ENCODE measurements at places on chromosomes 11 and 22.

DNA sequence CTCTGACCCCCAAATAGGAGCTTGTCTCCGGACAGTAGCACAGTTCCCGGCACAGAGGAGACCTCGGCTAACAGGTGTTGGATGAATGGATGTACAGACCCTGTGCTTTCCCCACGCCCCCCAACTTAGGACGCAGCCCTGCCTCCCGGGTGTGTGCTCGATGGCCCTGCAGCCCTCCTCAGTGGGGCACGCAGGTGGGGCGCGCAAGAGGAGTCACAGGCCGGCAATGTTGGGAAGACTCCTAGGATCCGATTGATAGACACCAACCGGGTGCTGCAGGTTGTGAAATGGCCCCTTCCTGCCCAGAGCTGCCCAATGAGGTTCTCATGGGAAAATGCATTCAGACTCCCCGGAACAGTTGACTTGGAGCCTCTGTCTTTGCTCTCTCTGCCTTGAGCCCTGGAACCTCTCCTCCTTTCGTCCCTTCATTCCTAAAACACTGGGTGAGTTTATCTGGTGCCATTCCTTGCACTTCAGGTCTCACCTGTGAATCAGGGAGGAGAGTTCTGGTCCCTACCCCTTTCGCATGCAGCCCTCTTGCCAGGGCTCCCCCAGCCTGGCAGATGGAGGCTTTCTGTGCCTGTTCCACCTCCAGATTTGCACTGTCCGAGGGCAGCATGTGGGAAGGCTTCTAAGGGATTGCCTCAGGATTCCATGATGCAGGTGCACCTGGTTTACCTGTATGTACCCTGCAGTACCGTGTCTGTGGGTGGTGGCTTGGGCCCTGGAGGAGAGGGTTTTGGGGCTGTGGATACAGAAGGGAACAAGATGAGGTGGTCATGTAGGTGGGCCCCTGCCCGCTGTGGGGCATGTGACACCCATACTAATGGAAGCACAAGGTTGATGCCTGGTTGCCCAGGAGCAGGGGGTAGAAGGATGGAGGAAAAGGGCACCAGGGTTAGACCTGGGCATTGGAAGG lies 1.2 kb downstream of the MICALL1 start:
- DNase-seq: no peak

- no peak for DNase-seq
These were observed 7.4 kb downstream of the FADS3 start for GRCh38 chr11:61883947-61884346.

DNA sequence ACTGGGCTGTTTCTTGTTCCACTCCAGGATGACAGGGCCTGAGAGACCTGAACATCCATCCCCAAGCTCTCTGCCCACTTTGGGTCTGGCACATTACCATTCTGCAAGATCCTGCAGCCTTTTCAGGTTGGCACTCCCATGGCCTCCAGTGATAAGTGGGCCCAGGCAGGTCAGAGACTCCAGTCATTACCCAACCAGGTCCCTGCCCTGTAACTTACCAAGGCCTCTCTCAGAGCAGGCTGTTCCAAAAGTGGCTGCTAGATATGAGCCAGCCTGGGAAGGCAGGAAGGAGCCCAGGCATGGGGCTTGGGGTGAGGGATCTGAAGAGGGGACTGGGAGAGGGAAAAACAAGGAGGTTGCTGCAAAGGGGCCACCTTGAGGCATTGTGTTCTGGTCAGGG lies 35.9 kb downstream of the KCNQ1OT1 start:
- no peak for DNase-seq

DNA sequence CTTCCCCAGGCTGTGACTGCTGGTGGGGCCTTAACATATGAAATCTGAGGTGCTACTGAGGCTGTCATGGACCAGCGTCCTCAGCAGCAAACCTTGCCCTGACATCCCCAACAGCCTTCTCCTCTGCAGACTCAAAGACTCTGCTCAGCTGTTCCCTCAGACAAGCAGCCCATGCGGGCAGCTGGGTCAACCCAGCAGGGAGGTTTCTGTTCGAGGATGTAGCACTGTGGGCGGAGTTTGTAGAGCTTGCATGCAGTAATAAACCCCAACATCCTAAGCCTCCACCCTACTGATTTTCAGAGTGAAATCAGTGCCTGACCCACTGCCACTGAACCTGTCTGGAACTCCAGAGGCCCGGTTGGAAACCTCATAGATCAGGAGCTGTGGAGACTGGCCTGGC lies 88.8 kb upstream of the XKR3 start:
- DNase-seq: no peak

DNA sequence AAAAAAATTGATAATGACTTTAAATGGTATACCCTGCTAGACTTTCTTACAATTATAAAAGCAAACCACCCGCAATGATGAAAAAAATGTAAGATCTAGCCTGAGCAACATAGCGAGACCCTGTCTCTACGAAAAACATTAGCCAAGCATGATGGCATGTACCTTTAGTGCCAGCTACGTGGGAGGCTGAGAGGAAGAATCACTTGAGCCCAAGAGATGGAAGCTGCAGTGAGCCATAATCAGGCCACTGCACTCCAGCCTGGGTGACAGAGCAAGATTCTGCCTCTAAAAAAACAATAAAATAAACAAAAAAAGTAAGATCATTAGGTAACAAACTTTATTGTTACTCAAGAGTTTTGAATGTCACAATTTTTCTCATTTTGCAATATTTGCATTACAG lies 39.2 kb downstream of the KMT5B start:
- DNase-seq: no peak

DNA sequence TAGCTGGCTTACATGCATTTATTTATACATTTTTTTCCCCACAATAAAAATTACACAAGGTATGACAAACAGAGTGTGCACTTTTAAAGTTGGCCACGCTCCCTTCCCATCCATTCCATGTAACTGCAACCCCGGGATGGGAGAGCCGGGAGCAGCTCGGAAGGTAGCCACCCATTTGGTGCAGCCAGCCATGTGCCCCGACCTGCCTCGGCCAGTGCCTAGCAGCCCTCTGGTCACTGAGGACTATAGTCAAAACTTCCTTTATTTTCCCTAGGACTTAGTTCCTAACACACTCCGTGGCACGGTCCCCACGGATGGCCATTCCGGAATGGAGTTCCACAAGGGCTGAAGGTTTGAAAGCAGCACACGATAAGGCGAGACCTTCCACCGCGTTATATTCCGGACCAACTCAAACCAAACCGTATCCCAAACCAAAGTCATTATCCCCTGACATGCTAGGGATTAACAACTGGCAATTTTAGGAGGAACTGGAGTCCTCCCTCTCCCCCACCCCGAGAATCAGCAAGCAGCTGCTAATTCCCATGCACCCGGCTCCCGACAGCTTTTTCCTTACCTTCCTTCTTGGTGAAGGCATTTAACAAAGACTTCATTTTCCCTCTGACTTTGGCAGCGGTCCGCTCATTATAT lies 426.4 kb downstream of the SHANK2 start:
- no peak for DNase-seq

DNA sequence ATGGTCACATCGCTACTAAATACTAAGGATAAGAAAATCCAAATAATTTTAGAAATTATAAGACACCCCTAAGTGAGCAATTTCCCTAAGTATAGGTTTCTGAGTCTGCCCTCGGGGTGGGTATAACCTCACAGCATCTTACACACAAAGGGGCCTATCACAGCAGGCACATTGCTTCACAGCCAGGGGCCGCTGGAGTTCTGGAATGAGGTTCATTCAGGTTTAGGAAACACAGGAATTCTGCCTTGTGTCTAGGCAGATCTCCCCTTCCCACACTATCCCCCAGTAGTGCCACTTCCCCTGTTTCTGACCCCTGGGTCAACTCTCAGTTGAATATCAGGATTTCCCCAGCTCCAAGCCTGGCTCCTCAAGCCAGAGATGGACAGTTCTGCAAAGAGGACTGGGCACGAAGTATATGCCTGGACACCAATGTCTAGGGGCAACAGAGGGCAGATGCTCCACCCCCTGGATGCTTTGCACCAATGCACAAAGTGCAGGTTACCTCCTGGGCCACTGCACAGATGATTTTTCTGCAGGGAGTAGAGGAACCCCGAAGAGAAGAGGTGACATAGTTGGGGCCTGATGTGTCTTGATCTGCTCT lies 11.4 kb downstream of the TUBA8 start:
- no peak for DNase-seq

DNA sequence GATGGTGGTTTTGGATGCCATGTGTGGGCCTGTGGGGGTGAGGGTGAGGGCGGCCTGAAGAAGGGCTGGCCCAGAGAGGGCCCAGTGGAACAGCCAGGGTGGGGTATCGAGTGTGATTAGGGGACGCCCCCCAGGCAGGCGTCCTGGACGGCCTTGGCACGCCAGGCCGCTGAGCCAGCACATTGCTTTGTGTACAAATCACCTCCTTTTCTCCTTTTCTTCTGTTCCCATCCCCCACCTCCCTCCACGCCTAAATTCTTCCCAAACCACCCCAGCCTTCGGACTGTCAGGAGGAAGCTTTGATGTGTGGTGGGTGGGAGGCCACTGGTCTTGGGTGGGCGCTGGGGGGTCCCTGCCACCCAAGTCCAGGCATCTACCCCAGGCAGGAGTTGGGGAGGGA lies 7.8 kb upstream of the CD248 start:
- DNase-seq: no peak

DNA sequence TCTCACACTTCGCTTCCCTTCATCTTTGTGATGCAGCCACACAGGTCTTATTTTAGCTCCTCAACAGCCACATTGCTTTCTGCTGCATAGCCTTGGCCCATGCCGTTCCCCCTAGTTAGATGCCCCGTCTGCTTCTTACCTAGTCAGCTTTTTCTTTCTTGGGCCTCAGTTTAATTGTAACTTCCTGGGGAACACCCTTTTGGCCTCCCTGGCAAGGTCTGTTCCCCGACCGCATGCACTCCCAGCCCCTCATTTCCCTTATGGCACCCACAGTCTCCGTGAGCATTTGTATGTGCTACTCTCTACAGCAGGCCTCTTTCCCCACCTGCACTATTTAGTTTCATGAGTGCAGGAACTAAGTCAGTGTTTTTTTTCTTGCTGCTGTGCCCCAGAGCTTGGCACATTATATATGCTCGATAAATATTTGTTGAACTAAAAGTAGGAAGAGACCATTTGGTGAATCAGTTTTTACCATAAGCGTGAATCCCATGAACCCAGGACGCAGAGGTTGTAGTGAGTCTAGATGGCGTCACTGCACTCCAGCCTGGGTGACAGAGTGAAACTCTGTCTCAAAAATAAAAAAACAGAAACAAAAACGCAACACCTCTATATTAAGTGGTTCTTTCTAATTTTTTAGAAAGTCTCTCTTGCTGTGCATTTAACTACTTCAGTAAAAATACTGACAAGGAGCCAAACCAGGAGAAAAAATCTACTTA lies 38.5 kb downstream of the TNRC6B start:
- DNase-seq: no peak

DNA sequence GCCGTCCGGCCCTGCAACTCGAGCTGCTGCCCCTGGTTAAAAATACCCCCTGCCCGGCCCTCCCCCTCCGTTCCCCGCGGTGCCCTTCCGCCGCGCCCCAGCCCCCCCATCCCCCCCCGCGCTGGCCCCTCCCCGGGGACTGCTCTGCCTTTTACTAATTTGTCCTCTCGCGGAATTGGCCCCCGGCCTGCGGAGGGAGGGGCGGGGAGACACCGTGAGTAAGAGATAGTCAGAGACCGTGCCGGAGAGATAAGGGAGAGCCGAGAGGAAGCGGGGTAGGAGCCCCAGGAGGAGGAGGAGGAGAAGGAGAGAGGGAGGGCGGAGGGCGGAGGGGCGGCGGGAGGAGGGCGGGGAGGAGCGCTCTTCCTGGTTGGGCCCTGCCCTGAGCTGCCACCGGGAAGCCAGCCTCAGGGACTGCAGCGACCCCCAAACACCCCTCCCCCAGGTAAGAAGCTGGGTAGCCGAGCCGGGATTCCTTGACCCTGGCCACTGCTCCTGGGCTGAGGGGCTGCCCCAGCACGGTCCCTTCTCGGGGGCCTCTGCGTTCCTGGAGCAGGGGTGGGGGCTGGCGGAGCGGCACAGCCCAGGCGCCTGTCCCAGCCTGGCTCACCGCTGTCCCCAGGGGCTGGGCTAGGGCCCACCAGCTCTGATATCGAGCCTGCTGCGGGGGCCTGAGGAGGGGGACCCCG lies at the start of gene CAPN1:
TSS of gene CAPN1 (plus strand) at position 360 of the 689 bp plus-strand sequence. CDS start 774 bp downstream, outside the sequence.
- no peak for DNase-seq

DNA sequence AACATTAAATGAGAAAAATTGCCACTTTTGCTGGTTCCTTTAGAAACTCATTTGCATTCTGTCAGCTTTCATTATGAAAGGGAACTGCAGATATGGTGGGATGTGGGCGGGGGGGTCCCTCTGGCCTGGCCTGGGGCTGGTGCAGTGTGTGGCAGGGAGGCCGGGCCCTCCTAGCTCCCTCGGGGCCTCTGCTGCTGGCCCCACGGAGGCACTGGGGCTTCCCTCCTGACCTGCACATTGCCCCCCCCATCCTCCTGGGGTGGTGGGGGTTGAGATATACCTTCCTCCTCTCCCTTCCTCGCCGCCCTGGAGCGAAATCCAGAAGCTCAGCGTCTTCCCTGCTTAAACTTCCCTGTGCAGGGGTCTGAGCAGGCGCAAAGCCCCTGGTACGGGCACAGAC lies 1005.9 kb downstream of the BRD1 start:
- no peak for DNase-seq

DNA sequence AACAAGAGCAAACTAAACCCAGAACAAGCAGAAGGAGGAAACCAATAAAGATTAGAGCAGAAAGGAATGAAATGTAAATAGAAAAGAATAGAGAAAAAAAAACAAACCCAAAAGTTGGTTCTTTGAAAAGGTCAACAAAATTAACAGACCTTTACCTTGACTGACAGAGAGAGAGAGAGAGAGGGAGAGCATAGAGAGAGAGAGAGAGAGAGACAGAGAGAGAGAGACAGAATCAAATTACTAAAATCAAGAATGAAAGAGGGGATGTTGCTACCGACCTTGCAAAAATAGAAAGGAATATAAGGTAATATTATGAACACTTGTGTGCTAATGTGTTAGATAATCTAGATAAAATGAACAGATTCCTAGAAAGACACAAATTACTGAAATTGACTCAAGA lies 22.6 kb upstream of the AMPD3 start:
- no peak for DNase-seq

- DNase-seq: no peak
These were observed 9.1 kb upstream of the PGA3 start for GRCh38 chr11:61194169-61194671.

- no peak for DNase-seq
These were observed 31.8 kb upstream of the RBMXL2 start for GRCh38 chr11:7056828-7057513.

GRCh38 chr11:95625164-95625900 lies 164.2 kb downstream of the FAM76B start:
- DNase-seq: no peak

GRCh38 chr11:7656704-7657103 lies 16.6 kb downstream of the CYB5R2 start:
- no peak for DNase-seq

GRCh38 chr11:101445761-101446160 lies 138.0 kb downstream of the TRPC6 start:
- DNase-seq: no peak

GRCh38 chr22:25051983-25052710 lies 99.6 kb downstream of the KIAA1671 start:
- no peak for DNase-seq

GRCh38 chr11:50074161-50074560 lies 41.5 kb downstream of the OR4C45 start:
- no peak for DNase-seq

DNA sequence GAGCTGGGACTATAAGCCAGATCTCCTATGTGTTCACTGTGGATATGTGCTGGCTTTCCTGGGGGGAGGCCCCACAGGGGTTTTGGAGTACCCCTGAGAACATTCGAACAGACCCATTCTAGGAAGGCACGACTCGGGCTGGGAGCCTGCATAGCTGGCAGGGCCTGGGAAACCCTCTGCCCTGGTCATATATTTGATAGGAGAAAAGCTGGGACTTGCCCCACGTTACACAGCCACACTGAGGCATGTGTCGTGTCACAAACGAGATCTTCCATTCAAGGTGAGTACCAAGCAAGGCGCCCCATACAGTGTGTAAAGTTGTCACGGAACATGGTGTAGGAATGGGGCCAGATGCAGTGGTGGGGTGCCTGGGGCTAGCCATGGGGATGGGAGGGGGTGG lies 11.2 kb downstream of the MYO7A start:
- DNase-seq: no peak

Data from KG1 (cell line).